GM23338 (cell line): ENCODE measurements at places on chromosomes 1 and 21. TPM values are rescaled to one million over a fixed set of nuclear protein-coding genes. Genes with fewer than 3 reads are reported as not detected.

The AMPD1 gene
- not detected in 2 replicates for total RNA-seq

The WNT2B gene
- total RNA-seq: 0.12 and 0.90 TPM in 2 replicates

The UBE2U gene
- total RNA-seq: not detected in 2 replicates

The PROK1 gene
- not detected in 2 replicates for total RNA-seq

The OLFML3 gene
- 69.9 and 73.6 TPM in 2 replicates for total RNA-seq

The MATN1 gene
- total RNA-seq: 0.31 TPM in 1 of 2 replicates, not detected in the other

The GPR25 gene
- total RNA-seq: not detected in 2 replicates

The AQP10 gene
- not detected in 2 replicates for total RNA-seq

The SELENOF gene
- total RNA-seq: 113 and 160 TPM in 2 replicates

The CYP4B1 gene
- 0.16 TPM in 1 of 2 replicates, not detected in the other for total RNA-seq

The SERTAD4 gene
- 1.0 and 1.6 TPM in 2 replicates for total RNA-seq

The FCN3 gene
- total RNA-seq: 0.49 TPM in 1 of 2 replicates, not detected in the other

The RAB4A gene
- total RNA-seq: 25.9 and 37.5 TPM in 2 replicates

The ITGB2 gene
- 0.63 TPM in 1 of 2 replicates, not detected in the other for total RNA-seq

The PTAFR gene
- 0.27 and 0.76 TPM in 2 replicates for total RNA-seq
